ENCODE measurements at places on chromosomes 6 and 20.

DNA sequence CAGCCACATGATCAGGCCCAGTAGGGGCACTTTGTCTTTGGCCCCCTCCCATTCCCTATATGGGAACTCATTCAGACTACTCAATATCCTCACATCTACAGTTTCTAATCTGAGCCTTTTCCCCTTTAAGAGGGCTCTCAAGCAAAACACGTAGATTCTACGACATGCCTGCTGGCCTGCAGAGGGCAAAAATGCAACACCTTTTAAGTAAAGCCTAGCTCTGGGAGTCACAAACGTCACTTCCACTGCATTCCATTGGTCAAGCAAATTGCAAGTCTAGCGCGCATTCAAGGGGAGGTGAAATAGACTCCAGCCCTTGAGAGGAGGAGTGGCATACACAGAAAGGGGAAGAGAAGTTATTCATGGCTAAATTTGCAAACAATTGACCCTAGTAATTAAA, 70.6 kb downstream of the CDC40 start:
- no peak for DNase-seq

GRCh38 chr6:90294614-90294988, 2.0 kb downstream of the BACH2 start:
- DNase-seq = no peak

- DNase-seq = no peak
Observed at GRCh38 chr6:159977255-159977903, 8.5 kb downstream of the IGF2R start.

GRCh38 chr20:50487397-50487796, 22.8 kb upstream of the PTPN1 start:
- no peak for DNase-seq

DNA sequence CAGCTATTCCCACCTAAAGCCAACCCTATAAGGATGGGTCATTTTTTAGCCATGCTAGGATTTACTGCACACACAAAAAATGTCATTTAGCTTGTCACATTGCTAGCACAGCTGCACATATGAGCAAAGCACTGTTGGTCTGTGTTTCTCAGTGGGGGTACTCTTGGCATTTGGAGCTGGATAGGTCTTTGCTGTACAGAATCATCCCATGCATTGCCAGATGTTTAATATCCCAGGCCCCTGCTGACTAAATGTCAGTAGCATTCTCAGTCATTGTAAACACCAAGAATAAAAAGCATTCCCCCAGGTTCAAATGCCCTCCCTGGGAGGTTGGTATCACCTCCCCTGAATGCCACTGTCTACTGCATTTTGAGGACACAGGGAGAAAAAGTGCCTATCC, 14.6 kb upstream of the LTV1 start:
- DNase-seq = no peak

DNA sequence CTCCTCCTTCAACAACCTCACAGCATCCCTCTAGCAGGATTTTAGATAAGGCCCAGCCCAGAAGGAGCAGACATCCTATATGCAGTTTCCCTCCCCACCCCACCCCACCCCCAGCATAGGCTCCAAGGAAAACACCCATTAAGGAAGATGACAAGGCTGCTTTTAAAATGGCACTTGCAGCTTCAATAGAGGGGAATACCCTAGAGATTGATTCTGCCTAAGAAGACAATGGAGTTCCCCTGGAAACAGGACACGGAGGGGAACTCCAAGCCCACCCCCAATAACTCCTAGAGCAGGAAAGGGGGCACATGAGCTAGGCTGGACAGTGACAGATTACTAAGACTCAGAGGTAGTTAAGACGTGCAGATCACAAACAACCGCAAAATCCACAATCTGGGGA, 34.7 kb downstream of the CPNE5 start:
- DNase-seq = no peak

- no peak for DNase-seq
Observed at GRCh38 chr20:4170621-4171537, 155.5 kb upstream of the RNF24 start.

DNA sequence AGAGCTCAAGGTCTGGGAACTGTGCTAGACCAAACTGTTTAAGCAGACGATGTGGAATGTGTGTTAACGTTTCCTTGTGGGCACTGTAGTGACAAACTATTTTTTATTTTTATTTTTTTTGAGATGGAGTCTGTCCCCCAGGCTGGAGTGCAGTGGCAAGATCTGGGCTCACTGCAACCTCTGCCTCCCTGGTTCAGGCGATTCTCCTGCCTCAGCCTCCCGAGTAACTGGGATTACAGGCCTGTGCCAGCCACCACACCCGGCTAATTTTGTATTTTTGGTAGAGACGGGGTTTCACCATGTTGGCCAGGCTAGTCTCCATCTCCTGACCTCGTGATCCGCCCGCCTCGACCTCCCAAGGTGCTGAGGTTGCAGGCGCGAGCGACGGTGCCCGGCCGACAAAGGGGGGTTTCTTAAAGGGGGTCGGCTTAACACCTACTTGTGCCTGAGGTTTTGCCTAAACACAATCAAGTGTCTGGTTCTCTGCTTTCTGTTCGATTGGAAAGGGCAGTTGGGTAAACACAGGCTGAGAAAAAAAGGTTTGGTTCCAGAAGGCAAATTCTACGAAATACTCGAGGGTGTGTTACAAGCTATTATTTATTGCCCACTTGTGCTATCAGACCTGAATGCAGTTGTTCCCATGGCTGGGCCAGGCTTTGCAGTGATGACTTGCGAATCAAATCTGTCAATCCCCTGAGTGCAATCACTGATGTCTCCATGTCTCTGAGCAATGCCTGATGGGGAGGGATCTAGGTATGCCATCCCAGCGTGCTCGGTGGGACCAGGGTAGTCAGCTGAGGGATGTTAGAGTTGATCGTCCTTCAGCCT, 1.3 kb downstream of the NOP56 start:
- DNase-seq = no peak

DNA sequence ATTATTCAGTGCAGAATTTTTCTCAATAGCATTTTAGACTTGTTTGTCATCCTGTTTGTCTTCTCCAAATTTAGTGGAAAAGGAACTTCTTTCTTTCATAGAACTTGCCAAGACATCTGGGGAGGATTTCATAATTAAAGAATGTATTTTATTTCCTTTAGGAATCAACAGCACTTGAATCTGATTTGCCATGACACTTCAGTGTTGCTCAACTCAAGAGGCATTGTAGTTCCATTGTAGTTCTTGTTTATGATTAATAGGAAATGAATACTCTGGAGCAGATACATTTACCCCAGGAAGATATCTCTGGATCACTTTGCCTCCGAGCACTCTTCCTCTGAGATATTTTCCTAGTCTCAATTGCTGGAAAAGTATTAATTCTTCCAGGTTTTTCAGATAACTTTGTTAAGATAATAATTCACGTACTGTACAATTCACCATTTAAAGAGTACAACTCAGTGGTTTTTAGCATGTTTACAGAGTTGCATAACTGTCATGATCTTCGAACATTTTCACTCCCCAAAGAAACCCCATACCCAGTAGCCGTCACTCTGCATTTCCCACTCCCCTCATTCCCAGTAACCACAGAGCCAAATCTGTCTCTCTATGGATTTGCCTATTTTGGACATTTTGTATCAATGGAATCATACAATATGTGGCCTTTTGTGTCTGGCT, 29.7 kb downstream of the AKAP12 start:
- DNase-seq = no peak

Data from stimulated activated CD4-positive, alpha-beta T cell treated with anti-CD3 and anti-CD28 coated beads, TNF-alpha, amount 100 ng/mL, for 24 hours (primary cell).